ENCODE measurements at places on chromosomes 12 and 14. TPM values are rescaled to one million over a fixed set of nuclear protein-coding genes. Genes with fewer than 3 reads are reported as not detected.

Gene RAB21
- total RNA-seq, result 52.5 TPM

Gene CATSPERB
- total RNA-seq, result 5.7 TPM

Gene APOF
- total RNA-seq, result not detected

Gene SPIC
- total RNA-seq, result not detected

Gene TRHDE
- 2.7 TPM for total RNA-seq

Gene RNASE7
- total RNA-seq, result not detected

Gene GPRC5A
- 4.0 TPM for total RNA-seq

Gene FZD10
- total RNA-seq, result 0.24 TPM

- H3K27ac ChIP-seq, result no peak overlapping the region
- H3K4me3 ChIP-seq, result no peak overlapping the region
- H3K36me3 ChIP-seq, result no peaks in the 10 kb centered on the region
Measured at GRCh38 chr12:81811778-81812125, 52.6 kb upstream of the PPFIA2 start.

GRCh38 chr12:1629338-1630132 is 504 bp downstream of the WNT5B start:
- no peaks in the 10 kb centered on the region for H3K36me3 ChIP-seq
- DNase-seq, result no peak

DNA sequence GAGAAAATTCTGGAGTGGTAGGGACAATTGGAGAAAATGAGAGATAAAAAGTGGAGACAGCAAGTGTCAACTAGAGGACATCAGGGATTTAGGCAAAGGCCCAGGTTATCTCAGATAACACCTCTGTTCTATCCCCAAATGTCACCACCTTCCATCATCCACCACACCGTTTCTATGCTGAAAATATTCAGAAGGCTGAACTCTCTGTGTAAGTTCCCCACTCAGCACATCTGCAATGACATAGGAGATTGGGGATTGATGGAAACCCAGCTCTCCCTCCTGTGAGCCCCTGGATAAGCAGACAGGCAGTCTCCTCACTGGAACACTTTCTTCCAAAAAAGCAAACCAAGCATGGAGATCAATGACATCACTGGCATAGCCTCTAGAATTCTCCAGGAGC is 5.6 kb upstream of the OR10P1 start:
- H3K27ac ChIP-seq, result no peak overlapping the region
- no peak overlapping the region for H3K4me3 ChIP-seq
- no peaks in the 10 kb centered on the region for H3K36me3 ChIP-seq
- H3K4me1 ChIP-seq, result no peaks in the 10 kb centered on the region

GRCh38 chr12:27236498-27236897 is 7.6 kb upstream of the STK38L start:
- no peak for DNase-seq
- peaks cover 3% of the 10 kb centered on the region for H3K4me1 ChIP-seq
- H3K27ac ChIP-seq, result no peak overlapping the region
- H3K27me3 ChIP-seq, result no peaks in the 10 kb centered on the region

DNA sequence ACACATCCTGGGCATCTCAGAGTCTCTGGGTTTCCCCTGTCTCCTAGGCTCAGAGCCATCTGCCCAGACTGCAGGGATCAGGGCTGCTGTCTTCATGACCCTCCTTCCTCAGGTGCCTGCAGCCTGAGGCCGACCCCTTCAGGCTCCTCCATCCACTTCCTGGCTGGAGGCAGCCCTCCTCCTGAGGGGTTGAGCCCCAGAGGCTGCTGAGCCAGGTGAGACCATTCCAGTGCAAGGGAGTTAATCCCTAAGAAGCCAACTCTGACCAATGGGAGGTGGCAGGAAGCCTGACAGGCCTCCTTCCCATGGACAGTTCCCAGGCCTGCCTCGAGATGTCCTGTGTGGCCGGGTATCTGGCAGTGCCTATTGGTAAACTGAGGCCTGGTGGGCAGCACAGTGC is 8.4 kb upstream of the PPP4R4 start:
- H3K4me3 ChIP-seq, result no peak overlapping the region
- no peaks in the 10 kb centered on the region for H3K36me3 ChIP-seq
- peaks cover 14% of the 10 kb centered on the region for H3K27me3 ChIP-seq

DNA sequence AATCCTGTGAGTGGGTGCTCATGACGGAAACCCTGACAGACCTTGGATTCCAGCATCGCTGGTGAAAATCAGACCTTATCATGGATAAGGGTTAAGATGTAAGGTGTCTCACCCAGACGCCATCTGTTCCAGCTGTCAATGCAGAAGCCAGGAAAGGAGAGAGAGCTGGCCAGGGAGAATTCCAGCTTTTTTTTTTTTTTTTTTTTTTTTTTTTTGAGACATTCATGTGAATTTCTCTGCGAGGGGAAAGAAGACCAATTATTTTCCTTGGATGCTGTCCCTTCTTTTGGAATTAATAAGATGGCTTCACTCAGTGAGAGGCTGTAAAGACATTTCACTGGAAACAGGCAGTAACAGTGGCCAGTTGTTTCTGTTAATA is 1.8 kb downstream of the TRAF3 start:
- DNase-seq, result no peak
- peak overlapping the region; percentile 76 for H3K4me3 ChIP-seq
- no peak overlapping the region for H3K27ac ChIP-seq
- H3K4me1 ChIP-seq, result peaks cover 20% of the 10 kb centered on the region
- no peaks in the 10 kb centered on the region for H3K36me3 ChIP-seq

GRCh38 chr14:24300326-24300980 is 803 bp downstream of the NOP9 start:
- DNase-seq, result no peak
- H3K36me3 ChIP-seq, result peaks cover 13% of the 10 kb centered on the region
- H3K4me3 ChIP-seq, result peak overlapping the region; percentile 92
- H3K27me3 ChIP-seq, result no peaks in the 10 kb centered on the region
- H3K27ac ChIP-seq, result peak overlapping the region; percentile 82
- H3K4me1 ChIP-seq, result peaks cover 21% of the 10 kb centered on the region

DNA sequence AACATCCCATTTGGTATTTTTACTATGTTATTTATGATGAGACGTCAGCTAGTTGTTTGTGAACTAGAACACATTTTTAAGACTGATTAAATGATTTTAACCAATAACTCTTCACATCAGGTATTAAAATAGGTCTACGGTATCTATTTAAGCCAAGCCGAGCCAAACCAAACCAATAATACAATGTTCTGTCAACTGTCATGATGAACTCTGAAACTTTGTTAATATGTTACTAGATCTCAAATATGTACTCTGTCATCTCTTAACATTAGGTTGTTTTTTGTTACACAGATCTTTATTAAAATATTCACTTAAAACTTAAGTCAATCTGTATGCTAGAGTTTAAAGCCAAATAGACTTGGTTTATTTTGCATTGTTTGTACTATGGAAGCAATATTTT is 1.0 kb downstream of the ART4 start:
- H3K4me3 ChIP-seq, result no peak overlapping the region
- DNase-seq, result no peak
- H3K27me3 ChIP-seq, result no peaks in the 10 kb centered on the region
- H3K36me3 ChIP-seq, result no peaks in the 10 kb centered on the region

DNA sequence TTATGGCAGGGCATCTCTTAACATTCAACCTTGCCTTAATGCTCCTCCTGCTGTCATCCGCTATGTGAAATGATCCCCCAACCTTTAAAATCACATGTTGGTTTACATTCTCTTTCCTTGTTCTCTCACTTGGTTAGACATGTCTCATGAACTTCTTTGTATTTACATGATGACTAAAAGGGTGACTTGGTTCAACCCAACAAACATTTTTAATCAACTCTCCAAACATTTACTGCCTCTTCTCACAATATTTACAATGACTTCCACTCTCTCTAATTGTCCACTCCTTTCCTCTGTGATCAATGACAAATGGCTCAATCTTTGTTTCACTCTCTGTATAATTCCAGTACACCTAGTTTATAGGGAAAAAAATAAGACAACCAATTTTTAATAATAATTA is 506.1 kb downstream of the NELL2 start:
- no peak for DNase-seq
- no peak overlapping the region for H3K27ac ChIP-seq
- peaks cover 3% of the 10 kb centered on the region for H3K4me1 ChIP-seq
- no peaks in the 10 kb centered on the region for H3K36me3 ChIP-seq
- no peaks in the 10 kb centered on the region for H3K27me3 ChIP-seq

DNA sequence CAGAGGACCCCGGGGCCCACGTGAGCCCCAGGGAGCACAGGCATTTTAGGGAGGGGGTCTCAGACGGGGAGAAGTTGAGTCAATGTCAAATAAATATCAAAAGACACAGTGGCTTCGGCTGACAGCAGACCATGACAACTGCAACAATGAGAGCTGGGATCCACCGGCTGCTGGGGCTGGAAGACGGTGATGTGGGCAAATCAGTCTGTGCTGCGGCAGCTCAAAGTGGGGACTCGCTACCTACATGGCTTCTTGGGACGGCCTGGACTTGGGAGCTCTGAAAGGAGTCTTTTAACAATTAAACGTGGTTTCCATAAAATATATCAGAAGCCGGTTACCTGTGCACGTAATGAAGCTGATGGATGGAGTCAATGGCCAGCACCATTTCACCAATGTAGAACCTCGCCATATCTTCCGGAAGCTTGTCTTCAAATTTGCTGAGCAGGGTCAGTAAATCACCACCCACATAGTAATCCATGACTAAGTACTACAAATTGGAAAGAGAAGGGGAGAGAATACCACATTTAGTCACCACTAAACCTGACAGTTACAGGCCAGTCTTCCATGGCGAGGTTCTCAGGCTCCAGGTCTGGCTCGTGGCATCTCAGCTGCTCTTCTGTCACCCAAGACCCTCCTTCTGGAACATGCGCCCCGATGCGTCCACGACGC is 58.0 kb downstream of the CDC42BPB start:
- DNase-seq, result no peak
- peaks cover 17% of the 10 kb centered on the region for H3K36me3 ChIP-seq
- H3K27ac ChIP-seq, result no peak overlapping the region
- H3K4me3 ChIP-seq, result no peak overlapping the region
- H3K4me1 ChIP-seq, result no peaks in the 10 kb centered on the region

GRCh38 chr12:82880442-82880901 is 193.8 kb downstream of the TMTC2 start:
- H3K27me3 ChIP-seq, result no peaks in the 10 kb centered on the region
- no peaks in the 10 kb centered on the region for H3K36me3 ChIP-seq
- H3K27ac ChIP-seq, result no peak overlapping the region
- H3K4me1 ChIP-seq, result peaks cover 7% of the 10 kb centered on the region
- DNase-seq, result no peak

GRCh38 chr12:49651855-49652254 is 28.5 kb downstream of the PRPF40B start:
- no peaks in the 10 kb centered on the region for H3K4me1 ChIP-seq
- H3K36me3 ChIP-seq, result peaks cover 3% of the 10 kb centered on the region
- no peak overlapping the region for H3K27ac ChIP-seq
- DNase-seq, result no peak

- no peak overlapping the region for H3K4me3 ChIP-seq
- DNase-seq, result no peak
- no peaks in the 10 kb centered on the region for H3K36me3 ChIP-seq
- H3K27ac ChIP-seq, result no peak overlapping the region
- H3K4me1 ChIP-seq, result peaks cover 10% of the 10 kb centered on the region
- peaks cover 29% of the 10 kb centered on the region for H3K27me3 ChIP-seq
Measured at GRCh38 chr14:96198430-96199130, 6.1 kb upstream of the BDKRB2 start.

DNA sequence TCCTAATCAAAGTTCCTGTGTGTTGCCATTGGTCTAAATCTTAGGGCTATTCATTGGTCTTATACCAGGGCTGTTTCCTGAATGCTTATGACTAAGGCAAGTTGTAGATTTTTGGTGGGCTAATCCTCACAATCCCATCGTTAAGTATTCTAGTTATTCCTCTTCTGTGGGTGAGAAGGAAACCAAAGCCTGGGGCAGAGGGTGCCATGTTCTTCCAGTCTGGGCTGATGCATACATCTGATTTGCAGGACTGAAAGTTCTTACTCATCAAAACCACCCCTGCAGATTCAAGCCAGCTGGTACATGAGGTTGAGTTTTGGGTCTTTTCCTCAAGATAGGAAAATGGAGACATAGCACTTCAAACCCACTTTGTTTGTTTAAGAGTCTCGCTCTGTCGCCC is 25.7 kb downstream of the PPP1CC start:
- H3K4me1 ChIP-seq, result peaks cover 3% of the 10 kb centered on the region
- no peaks in the 10 kb centered on the region for H3K27me3 ChIP-seq
- H3K4me3 ChIP-seq, result no peak overlapping the region
- no peak overlapping the region for H3K27ac ChIP-seq
- DNase-seq, result no peak

GRCh38 chr12:46046436-46046835 is 56.1 kb upstream of the SCAF11 start:
- no peak overlapping the region for H3K27ac ChIP-seq
- no peak for DNase-seq
- H3K36me3 ChIP-seq, result no peaks in the 10 kb centered on the region

GRCh38 chr12:43973385-43973784 is 137.5 kb downstream of the TMEM117 start:
- H3K4me1 ChIP-seq, result no peaks in the 10 kb centered on the region
- DNase-seq, result no peak
- H3K27ac ChIP-seq, result no peak overlapping the region
- H3K36me3 ChIP-seq, result peaks cover 13% of the 10 kb centered on the region

DNA sequence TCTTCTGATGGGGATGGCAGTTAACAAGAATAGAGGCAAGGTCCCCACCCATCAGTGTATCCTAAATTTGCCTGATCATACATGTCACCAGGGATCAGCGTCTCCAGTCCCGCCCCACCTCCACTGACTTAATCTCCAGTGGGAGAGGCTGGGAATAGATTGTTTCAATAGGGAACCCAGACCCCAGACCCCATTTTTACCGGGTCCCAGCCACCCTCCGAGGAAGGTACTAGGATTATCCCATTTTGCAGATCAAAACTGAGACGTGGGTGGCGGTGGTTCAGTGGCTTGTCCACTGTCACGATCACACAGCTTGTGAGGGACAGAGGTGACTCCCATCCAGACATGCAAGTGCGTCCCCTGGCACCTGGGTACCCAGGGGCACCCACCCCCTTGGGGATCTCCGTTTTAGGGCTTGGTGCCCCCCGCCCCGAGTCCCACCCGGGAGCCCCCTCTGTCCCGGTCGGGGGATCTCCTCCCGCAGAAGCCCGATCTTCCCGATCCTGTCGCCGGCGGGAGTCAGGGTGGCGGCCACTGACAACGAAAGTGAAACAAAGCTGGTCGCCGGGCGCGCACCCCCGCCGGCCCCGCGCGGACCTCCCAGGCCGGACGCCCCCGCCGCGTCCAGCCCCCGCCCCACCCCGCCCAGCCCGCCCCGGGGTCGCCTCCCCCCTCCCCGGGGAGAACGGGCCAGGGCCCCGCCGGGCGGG is 523 bp downstream of the WSB2 start:
- peak overlapping the region; percentile 82 for H3K4me3 ChIP-seq
- H3K27ac ChIP-seq, result peak overlapping the region; percentile 89
- peaks cover 30% of the 10 kb centered on the region for H3K4me1 ChIP-seq
- DNase-seq, result peak; percentile 20
- H3K27me3 ChIP-seq, result no peaks in the 10 kb centered on the region

Data from progenitor cell of endocrine pancreas (in vitro differentiated cells).